ENCODE measurements at places on chromosomes 4 and X.

- DNase-seq = no peak
These were observed 277.1 kb upstream of the DIAPH2 start for GRCh38 chrX:96407501-96407900.

DNA sequence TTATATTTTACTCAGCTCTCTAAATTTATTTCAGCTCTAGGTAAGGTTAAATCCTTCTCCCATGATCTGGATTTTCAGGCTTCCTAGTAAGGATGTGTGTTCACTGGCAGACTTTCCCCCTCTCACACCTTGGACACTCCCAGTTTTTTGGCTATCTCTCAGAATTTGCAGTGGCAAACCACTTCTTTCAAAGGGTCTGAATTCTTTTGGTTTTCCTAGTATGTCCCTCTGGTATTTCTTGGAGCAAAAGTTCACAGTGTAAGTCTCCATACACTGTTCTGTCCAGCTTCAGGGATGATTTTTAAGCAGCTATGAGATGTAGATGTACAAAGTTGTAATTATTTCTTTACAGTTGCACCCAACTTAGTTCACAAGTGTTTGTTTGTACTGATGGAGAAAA is 653.8 kb upstream of the GALNT7 start:
- DNase-seq = no peak

DNA sequence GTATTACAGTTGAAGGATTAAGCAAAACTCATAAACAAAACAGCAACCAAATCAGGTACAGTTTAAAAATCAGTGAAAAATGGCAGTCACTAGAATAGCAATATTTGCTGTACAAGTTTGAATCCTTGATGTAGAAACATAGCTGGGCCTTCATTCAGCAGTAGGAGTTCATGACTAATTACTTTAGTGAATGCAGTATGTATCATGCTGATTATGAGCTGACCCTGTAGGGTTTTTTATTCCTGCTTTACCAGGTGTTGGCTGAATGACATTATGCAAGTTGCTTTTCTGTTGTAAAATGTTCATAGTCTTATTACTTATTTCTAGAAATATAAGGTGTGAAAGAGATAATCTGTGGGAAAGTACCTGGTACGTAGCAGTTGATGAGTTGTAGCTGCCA is 179.6 kb downstream of the CCSER1 start:
- no peak for DNase-seq

DNA sequence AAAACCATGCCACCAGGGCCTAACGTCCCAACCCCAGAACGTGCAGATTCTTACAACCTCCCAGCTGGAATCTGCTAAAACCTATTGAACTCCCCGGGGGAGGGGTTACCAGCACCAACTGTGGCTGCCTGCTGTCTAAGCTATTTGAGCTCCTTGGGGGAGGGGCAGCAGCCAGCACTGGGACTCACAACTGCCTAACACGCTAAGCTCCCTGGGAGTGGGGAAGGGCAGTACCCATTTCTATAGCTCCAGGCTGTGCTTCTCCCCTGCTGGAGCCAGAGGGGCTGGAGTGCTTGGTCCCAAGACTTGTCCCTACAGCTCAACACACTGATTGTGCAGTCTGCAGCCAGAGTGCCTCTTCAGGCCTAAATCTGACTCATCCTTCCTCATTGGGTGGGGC is 459.8 kb upstream of the FGF16 start:
- no peak for DNase-seq

GRCh38 chrX:30521440-30522182 is 56.0 kb downstream of the TASL start:
- no peak for DNase-seq
